ENCODE measurements at places on chromosomes 4 and X. TPM values are rescaled to one million over a fixed set of nuclear protein-coding genes. Genes with fewer than 3 reads are reported as not detected.

DNA sequence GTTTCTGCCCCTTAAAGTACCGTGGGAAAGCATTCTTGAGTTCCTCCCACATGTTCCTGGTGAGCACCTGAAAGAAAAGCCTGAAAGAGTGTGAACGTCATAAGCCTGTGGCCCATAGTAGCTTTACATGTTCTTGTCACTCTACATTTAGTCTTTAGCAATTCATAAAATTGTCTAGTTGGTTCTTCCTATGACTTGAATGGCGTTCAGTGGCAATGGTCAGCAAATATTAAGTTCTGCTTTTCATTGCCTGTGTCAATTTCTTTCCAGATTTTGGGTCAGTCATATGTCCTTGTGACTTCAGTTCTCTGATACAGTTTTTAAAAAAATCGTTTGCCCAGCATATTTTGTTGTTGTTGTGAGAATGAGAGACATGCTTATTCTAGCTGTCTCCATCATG, 650.0 kb upstream of the BOD1L1 start:
- no peak for DNase-seq

DNA sequence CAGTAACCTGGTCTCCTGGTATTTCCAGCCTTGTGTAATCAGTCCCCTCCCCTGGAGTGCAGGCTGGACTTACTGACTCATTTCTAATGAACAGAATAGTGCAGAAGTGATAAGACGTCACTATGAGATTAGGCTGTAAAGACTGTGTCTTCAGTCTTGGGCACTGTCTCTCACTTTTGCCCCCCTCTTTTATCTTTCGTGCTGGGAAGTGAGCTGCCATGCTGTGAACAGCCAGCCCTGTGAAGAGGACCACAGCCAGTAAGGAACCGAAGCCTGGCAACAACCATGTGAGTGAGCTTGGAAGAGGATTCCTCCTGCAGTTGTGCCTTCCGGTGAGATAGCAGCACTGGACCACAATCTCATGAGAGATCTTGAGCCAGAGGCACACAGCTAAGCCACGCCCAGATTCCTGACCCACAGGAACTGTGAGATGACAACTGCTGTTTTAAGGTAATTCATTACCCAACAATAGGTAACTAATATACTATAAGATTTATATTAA, 67.5 kb upstream of the GPR34 start:
- DNase-seq = no peak

GRCh38 chr4:38615847-38616246, 48.2 kb upstream of the KLF3 start:
- no peak for DNase-seq

- no peak for DNase-seq
These were observed 342.3 kb downstream of the GRXCR1 start for GRCh38 chr4:43234626-43235415.

DNA sequence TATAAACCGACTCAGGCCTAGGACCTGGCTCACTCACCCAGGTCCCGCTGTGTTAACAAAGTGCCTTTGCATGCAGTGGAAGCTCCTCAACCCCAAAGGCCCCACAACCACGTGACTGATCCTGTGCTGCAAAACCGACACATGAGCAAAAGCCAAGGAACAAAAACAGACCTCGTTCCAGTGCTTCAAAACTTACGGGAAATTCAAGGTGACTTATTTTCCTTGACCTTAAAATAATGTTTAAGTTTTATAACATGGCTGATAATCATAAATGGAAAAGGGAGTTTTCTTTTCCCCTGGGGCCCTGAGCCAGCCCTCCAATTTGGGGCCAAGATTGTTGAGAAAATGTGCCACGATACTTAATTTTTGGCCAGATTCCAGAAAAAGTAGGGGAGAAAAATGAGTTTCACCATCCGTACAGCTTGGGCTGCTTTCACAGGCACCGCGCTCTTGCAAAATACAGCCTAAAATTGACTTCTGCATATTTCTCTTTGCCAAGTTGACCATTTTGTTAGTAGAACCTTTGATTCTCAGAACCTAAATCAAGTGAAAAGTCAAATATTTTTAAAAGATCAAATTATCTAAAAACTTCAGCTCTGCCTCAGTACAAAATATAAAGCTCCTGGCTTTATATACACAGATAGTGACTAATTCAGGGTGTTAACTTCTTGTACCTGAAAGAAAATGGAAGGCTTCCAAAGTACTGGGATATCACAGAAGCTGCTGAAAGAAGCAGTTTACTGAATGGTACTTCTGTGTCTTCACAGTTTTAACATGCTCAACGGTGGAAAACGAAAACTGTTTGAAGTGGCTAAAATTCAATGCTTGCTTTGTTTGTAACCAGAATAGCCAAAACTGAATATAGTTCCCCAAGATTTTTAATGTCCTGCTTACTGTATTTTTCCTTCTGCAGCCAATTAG, 93.8 kb downstream of the APBB2 start:
- no peak for DNase-seq

DNA sequence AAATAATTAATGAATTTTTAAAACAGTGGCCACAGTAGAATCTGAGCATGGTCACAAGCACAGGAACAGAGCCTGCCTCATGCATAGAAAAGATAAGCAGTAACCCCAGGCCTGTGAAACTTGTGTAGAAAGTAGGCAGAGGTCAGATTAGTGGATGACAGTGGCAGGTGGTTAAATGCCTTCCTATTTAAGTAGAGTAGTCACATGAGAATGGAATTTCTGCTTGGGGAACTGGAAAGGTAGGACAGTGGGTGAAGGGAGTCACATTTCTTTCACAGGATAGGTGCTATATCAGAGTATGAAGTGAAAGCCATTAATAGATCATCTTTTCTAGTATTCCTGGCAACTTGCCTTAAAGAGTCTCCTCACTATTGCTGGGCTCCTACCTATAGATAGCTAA, 34.9 kb upstream of the ASB12 start:
- no peak for DNase-seq

GRCh38 chr4:165328708-165329107, 1.2 kb downstream of the MSMO1 start:
- no peak for DNase-seq

DNA sequence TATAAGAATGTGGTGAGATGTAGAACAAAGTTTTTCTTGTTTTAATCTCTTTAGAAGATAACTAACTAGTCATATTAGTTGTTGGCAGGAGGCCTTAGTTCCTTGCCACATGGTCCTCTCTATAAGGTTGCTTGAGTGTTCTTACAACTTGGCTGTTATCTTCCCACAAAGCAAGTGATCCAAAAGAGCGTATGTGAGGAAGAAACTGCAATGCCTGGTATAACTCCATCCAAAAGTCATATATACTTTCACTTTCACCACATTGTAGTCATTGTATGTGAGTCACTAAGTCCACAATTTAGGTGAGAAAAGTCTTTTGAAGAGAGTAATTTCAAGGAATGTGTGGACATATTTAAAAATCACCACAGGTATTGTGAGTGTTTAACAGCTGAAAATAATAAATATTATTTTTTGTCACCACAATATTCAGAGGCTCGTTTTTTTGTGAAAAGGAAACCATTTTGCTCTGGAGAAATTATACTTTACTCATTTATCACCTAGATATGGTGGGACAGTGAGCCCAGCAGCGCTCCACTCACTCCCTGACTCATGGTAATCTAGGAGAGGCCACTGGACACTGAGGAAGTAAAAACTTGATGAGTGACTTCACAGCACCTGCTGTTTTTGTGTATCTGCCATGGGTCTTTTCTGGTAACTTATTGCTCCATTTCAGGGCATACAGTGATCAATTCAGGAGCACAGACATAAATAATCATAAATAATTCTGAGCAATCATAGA, 369.4 kb upstream of the NDST3 start:
- no peak for DNase-seq

- no peak for DNase-seq
These were observed 59.3 kb downstream of the FTHL17 start for GRCh38 chrX:31012509-31013025.

GRCh38 chr4:188016754-188017153, 21.2 kb downstream of the ZFP42 start:
- no peak for DNase-seq

DNA sequence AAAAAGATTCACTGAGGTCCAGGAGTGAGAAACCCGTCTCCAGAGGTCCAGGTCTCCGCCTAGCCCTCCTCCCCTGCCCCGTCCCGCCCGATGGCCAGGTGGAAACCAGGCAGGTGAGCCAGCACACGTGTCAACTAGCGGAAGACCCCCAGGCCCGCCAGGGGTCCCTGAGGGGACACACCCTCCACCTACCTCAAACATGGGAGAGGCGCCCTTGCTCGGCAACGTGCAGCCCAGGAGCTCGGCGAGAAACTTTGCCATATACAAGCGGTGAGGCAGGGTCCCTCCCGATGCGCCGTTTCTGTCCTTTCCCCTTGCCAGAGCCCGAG, 330.0 kb downstream of the HNRNPD start:
- no peak for DNase-seq

- no peak for DNase-seq
These were observed 81.8 kb upstream of the MAGEA4 start for GRCh38 chrX:151830911-151831310.

- DNase-seq = peak; percentile 48
These were observed 204.7 kb upstream of the S100G start for GRCh38 chrX:16445166-16445752.

GRCh38 chr4:1105662-1106061, 7.7 kb downstream of the RNF212 start:
- no peak for DNase-seq

DNA sequence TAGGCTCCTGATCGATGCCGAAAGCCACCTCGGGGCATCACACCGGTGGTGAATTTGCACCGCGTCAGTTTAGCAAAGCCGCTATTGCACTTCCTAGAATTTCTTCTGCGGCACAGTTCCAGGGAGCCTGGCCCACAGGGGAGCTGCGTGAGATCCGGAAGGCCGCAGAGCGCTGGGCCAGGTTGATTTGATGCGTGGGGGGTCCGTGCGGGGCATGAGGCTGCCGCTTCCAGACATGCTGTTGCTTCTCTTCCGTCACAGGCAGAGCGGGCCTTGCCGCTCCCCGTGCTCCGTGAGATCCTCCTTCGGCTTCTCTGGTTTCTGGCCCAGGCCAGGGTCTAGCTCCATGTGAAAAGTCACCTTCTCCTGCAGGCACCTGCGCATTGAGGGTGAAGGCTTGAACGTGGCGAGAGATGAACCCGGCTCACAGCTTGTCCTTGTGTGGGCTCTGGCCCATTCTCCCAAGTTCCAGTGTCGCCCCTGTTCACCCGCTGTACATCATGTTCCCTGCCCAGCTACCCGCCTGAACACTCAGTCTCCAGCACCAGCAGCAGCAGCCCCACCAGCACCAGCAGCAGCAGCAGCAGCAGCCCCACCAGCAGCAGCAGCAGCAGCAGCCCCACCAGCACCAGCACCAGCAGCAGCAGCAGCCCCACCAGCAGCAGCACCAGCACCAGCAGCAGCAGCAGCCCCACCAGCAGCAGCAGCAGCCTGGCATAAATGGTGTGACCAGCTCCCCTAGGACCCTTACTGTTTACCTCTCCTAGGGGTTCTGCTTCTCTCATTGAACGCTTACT, 131.2 kb downstream of the TRIML1 start:
- DNase-seq = no peak

- no peak for DNase-seq
These were observed 249.4 kb downstream of the ADAMTS3 start for GRCh38 chr4:72319601-72320021.

- DNase-seq = peak; percentile 37
These were observed 236.1 kb downstream of the OPHN1 start for GRCh38 chrX:68196939-68197791.

GRCh38 chr4:169988252-169988651, 37.9 kb downstream of the MFAP3L start:
- DNase-seq = no peak

- DNase-seq = no peak
These were observed 151.8 kb downstream of the TSPAN5 start for GRCh38 chr4:98506462-98507132.

DNA sequence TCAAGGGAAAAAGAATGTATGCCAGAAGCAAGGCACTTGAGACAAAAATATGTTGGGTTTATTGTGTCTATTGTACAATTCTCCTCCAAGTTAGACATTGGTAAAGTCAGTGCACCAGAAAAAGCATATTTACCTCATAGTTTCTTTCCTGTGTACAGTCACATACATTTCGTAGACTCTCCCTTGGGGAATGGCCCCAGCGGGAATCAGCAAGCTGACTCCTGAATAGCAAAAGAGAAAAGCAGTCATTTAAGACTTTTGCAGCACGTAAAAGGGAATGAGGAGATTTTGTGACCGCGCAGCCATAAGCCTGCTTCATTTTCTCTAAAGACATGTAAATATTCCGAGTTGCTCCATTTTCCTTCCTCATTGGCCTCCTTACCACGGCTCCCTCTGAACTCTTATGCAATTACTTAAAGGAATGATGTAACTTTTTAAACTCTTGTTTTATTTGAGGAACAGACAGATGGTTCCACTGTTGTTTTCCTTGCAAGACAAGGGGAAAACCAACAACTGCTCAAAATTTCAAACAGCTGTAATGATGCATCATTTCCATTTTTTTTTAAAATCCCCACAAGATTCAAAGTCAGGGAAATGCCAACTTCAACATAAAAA, 332.7 kb downstream of the UNC5C start:
- no peak for DNase-seq

GRCh38 chr4:122863639-122864038, 37.0 kb downstream of the FGF2 start:
- no peak for DNase-seq

DNA sequence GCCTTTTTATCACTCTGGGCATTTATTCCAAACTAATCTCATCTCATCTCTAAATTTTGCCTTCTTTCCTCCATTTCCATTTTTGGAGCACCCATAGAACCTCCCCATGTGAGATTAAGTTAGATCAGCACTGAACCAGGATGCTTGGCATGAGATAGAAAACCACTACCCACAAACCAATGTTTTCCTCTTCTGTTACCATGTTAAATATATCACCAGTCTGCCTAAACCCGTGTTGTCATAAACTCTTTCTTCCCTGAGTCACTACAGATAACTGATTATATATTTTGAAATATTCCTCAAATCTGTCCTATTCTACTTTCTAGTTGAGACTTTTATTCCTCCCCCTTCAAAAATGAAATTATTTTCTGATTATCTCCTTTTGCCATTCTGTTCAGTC, 37.6 kb downstream of the GABRB1 start:
- DNase-seq = no peak

GRCh38 chr4:121789960-121790829, 10.9 kb upstream of the EXOSC9 start:
- DNase-seq = no peak

GRCh38 chr4:61451935-61452334, 251.8 kb downstream of the ADGRL3 start:
- DNase-seq = no peak

GRCh38 chr4:23333946-23334878, 555.6 kb downstream of the PPARGC1A start:
- DNase-seq = peak; percentile 90

Gene CYP2U1
- 11.8 TPM for total RNA-seq

Gene GPR143
- not detected for total RNA-seq

Gene CT45A8
- not detected for total RNA-seq

Gene CITED1
- not detected for total RNA-seq

Gene BCORL1
- 5.4 TPM for total RNA-seq

Gene ADH7
- total RNA-seq = not detected

Gene SRPX2
- not detected for total RNA-seq

Gene TMEM144
- total RNA-seq = 0.66 TPM

Gene GSX2
- total RNA-seq = not detected

Gene SEPSECS
- 13.0 TPM for total RNA-seq

Gene SHROOM2
- total RNA-seq = not detected

Gene CABS1
- not detected for total RNA-seq

Gene OTC
- not detected for total RNA-seq

Gene MAP9
- total RNA-seq = 13.8 TPM

Gene ASB5
- not detected for total RNA-seq
